NCI-H1092 (cell line): ENCODE measurements at places on chromosomes 2 and 18.
A peak's percentile ranks its signal among the peaks of the same experiment; 100 is the strongest.

DNA sequence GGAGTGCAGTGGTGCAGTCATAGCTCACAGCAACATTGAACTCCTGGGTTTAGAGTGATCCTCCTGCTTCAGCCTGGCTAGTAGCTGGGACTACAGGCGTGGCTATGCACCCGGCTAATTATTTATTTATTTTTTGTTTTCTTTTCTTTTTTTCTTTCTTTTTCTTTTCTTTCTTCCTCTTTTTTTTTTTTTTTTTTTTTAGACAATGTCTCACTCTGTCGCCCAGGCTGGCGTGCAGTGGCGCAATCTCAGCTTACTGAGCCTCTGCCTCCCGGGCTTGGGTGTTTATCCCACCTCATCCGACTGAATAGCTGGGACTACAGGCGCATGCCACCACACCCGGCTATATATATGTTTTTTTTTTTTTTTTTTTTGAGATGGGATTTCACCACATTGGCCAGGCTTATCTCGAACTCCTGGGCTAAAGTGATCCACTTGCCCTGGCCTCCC, 1.4 kb upstream of the ANXA4 start:
- no peak for DNase-seq

DNA sequence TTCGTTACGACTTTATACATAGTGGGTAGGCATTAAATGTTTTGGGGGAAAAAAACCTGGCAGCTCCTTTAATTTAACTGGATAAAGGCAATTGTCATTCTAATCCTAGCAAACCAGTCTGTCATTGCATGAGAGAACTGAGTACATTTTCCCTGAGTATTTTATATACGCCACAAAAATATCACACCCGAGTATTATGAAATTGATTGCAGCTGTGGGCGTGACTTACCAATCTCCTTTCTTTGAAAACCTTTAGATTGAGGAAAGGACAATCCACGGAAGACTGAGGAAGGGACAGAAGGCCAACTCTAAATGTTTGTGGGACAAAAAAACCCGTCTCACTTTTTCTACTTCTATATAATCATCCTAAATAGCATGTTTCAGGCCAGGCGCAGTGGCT, 9.0 kb downstream of the TM4SF20 start:
- DNase-seq, result no peak

DNA sequence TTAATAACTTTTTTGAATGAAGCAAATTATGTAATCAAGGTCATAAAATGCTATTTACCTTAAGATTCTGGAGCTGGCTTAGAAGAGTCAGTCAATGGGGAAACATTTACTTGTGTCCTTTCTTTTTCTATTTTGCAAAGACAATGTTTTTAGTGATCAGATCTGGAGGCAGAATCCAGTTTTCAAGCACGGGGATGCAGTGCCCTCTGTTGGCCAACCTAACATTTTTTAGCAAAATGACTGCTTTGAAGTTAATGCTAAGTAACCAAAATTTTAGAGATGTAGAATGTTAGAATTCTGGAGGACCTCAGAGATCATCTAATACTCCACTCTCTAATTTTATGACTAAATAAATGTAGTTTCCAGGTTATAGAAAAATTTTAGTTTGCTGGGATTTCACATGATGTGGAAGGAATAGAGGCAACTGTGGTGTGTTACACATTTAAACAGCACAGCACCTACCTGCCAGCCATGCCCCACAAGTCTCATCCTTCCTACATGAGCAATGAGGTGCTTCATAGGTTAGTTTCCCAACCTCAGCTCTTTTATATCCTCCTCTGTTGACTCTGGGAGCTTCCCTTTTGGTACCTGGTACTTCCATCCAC, 23.6 kb upstream of the SLC9A4 start:
- DNase-seq, result no peak

- DNase-seq, result no peak
Observed at GRCh38 chr2:204202253-204202652, 265.7 kb downstream of the ICOS start.

DNA sequence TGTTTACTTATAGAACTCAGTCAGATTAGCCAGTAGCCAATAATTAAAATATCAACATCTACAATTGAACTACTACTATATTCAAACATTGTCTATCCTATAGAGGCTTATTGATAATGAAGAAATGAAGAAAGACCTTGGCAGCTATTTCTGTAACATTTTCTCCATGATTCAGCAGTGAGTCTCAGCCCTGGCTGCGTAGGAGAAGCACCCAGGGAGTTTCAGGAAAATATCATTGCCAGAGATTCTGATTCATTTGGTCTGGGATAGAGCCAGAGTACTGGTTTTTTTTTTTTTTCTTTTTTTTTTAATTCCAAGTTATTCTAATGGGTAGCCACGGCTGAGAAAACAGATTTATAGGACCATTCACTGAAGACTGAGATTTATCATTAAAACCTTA, 404.8 kb downstream of the TXNL1 start:
- no peak for DNase-seq

GRCh38 chr2:5370158-5370557, 322.0 kb upstream of the SOX11 start:
- no peak for DNase-seq

DNA sequence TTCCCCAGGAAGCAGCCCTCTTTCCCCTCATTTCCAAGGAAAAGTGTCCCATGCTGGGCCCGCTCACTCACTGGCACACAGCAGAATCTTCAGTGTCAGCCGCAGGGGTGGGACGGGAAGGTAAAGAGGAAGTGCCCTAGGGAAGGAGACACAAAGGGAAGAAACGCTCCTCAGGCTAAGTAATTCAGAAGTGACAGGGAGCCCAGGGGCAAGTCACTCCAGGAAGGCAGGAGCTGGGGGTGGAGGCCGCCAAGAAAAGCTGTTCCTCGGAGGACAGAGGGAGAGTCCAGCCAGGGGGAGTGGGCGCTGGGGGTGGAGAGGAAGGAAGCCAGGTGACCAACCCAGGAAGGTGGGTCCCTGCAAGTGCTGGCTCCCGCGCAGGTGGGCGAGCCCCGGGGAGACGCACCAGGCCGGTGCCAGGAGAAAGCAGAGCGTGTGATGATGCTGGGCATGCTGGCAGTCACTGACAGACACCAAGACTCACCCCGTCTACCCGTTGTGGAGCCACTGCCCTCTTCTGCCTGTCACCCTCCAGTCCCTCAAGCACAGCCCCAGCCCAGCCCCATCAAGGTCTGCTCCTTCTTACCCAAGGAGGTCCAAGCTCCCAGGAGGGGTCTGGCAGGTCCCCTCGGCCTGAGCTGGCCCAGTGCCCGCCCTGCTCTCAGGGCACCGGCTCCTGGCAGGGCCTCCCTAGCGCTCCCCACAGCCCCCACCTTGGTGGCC, 21.7 kb downstream of the HDAC4 start:
- DNase-seq, result no peak

DNA sequence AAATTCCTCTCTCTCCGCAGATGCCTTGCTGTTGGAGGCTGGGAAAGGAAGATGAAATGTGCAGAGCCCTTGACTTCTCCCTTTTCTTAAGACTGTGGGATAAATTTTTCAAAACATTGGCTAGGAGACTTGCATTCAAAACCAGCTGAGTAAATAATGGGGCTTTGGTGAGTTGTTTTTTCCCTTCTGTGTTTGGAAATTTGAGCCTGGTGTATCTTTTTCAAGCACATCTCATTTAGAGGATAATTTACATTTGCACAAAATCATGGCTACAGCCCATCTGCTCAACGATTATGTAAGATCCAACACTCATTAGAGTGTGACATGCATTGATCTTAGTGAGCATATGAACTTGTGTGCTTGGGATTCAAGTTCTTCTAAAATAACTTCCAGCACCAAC, 112.1 kb upstream of the ATP8B1 start:
- DNase-seq, result peak; percentile 65

DNA sequence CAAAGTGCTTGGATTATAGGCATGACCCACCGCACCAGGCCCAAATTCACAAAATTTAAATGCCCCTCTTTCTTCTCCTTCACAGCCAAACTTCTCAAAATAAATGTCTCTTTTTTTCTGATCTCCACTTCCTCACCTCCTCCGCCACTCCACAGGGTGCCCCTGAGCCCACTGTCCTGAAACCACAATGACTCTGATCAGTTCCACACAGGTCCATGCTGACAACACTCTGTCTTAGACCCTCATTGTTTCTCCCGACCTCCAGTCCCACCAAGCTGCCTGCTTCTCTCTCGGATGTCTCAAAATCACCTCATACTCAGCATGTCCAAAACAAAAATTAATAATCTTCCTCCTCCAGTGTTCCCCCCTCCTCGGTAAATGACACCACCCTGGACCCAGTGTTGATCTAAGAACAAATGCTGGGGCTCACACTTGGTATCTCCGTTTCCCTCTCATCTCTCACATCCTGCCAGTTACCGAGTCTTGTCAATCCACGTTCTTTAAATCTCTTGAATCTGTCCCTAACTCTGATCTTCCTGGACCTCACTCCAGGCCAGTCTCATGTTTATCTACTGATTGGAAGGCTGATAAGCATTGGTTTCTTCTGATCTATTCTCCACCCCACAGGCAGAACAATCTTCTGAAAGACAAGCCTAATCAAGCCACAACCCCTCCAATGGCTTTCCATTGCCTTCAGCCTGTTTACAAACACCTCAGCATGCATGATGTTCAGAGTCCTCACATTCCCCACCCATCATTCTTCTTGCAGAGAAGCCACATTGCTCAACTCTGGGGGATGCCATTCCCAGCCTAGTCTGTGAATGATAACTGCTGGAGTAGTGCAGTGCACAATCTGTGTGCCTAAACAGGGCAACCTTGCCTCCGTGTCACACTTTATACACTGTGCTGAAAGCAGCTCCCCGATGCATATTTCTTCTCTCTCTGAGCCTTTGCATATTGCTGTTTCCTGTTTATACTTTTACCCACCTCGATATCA, 12.4 kb upstream of the ANKRD44 start:
- no peak for DNase-seq
